CD14-positive monocyte (primary cell): ENCODE measurements at places on chromosomes 5 and 9.

GRCh38 chr9:23041466-23041865, 594.8 kb downstream of the DMRTA1 start:
- no peak for DNase-seq

- DNase-seq: no peak
Observed at GRCh38 chr9:86470326-86470725, 116.1 kb upstream of the TUT7 start.

GRCh38 chr5:36521838-36522745, 84.3 kb upstream of the SLC1A3 start:
- DNase-seq: no peak

DNA sequence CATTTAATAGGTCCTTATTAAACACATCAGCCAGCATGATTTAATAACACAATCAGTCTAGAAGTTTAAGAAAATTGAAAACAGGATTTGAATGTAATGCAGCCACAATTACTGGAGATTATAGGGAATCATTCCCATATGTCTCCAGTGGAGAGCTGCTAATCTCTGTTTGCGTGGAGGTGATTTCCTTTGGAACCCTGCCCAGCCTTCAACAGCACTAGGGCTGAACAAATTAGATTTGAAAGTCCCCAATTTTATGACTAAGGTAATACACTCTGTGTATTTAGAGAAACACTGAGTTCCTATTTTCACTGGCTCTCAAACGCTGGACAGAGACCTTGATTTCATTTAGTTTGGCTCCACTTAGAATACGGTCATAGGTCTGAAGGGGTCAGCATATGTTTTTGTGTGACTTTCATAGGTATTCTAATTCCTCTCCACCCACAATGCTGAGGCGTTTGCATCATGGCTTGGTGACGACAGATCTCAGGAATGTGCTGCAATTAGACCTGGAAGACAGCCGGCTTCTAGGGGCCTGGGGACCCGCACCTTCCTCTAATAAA, 508.3 kb downstream of the EBF1 start:
- no peak for DNase-seq

DNA sequence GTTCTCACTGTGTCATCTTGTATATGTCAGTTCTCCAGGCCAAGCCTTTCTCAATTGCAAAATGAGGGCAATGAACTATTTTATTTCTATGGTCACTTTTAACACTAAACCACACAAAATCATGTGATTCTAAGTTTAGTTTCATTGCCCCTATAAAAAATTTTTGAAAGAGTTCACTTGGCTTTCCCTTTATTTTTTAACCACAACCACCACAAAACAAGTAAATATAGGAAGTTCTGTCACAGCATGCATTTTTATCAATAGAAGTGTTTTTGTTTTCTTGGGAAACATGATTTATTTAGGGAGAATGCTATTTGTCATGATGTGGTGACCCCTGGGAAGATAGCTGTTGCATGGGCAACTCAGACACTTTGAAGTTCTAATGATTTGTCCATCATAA, 169.1 kb downstream of the CSNK1G3 start:
- DNase-seq: no peak

DNA sequence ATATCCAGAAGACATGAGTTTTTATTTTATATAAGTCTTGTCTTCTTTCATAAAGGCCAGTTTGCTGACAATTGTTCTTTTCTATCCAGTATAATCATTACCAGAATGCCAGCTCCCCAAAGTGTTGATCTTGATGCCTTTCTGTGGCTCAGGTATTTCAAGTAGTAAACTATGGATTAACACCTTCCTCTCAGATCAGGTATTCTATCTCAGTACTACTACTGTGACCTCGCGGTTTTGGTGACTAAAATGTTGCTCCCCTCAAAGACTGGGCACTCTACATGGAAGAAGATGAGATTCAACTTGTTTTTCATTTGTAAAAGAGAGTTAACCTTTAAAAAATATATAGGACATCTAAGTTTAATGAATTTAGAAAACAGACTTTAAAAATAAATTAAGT, 58.1 kb downstream of the GNG10 start:
- DNase-seq: no peak

DNA sequence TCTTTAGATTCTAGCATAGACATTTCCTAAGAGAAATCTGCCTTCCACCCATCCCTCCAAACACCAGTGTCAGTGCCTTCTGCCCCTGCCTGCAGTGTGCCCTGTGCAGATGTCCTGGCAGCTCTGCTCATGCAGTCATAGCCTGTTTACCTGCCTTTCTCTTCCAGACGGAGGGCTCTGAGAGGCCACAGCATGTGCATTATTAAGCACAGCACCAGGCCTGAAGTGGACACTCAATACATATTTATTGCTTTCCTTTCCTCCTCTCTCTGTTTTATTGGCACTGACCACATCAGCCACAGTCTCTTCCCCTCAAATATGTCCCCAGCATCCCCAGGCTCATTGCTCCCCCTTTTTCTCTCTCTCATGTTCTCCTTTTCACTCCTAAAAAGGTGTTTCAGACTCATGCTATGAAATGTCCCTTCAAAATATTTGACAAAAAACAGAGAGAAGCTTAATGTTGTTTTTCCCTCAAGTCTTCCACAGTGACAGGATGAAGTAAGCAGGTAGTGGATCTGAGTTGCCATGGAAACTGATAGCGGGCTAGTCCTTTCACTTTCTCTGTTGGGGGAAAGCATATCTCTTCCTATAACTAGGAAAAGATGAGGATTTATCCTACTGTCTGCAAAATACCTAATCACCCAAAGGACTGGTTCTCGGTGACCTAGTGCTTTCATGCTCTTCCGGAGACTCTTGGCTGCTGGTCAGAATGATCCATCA, 100.9 kb downstream of the ATP10B start:
- DNase-seq: no peak

DNA sequence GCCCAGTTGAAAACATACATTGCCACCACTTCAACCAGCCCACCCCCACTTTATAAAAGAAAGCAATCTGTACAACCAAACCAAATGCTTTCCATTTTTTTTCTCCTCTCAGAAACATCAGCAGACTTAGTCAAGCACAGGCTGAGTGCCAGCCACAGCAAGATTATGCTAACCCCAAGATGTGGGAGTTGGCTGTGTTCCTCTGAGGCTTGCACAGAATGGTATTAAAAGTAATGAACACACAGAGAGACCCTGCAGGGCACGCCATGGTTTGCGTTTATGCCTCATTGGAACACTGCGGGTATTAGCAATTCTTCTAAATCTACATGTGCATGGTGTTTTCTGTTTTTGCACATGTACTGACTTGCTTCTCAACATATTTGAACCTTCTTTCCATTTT, 419.9 kb upstream of the GRAMD2B start:
- DNase-seq: no peak

- no peak for DNase-seq
Observed at GRCh38 chr5:175887463-175887862, 16.1 kb downstream of the CPLX2 start.

DNA sequence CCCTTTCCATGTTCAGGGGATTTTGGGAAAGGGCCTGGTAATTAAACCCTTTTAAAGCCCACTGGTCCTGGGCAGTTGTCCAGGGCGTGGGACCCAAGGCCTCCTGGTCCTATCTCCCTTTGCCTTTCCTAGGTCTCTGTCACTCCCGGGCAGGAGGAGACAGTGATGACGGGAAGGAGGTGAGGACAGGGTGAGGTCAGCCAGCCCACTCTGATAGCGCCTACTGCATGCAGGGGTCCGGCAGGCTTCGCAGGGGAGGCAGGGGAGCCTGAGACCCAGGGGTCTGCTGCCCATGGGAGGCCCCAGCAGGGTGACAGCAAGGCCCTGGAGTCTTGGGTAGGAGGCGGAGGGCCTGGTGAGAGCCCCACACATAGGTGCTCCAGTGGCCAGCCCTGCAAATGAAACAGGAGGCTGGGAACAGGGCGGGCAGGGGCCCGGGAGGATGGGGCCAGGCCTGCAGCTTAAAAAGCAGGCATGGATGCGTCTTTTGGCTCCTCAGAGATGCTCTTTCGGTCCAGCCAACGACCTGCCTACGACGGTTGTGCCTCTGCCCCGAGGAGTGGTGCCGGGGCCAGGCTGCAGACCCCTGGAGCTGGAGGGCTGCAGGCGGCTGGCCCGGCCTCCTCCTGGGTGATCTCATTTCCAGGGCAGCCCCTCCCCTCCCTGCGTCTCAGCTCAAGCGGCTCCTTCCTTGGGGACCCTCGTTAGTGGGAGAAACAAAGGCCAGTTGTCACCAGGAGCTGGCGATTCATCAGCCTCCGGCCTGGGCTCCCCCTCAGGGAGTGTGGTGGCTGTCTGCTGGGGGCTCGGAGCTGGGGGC, 6.7 kb upstream of the RXRA start:
- no peak for DNase-seq

GRCh38 chr5:168327994-168328393, 36.5 kb downstream of the WWC1 start:
- DNase-seq: no peak

DNA sequence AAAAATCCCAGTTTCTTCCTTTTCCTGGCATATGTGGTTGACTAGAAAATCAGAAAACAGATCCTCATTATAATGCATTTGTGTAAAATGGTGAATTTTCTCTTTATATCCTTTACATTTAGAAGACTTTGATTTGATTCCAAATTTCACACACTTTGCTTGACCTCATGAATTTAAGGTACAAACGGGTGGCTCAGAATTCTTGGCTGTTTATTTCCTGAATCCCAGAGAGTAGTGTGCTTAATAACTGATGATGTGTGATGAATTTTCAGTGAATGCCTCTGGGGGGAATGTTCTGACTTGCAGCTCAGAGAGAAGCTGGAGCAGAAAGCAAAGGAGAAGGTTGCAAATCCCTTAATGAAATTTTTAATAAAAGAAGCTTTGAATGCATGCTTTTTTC, 126.8 kb downstream of the SPATA31D1 start:
- DNase-seq: no peak

DNA sequence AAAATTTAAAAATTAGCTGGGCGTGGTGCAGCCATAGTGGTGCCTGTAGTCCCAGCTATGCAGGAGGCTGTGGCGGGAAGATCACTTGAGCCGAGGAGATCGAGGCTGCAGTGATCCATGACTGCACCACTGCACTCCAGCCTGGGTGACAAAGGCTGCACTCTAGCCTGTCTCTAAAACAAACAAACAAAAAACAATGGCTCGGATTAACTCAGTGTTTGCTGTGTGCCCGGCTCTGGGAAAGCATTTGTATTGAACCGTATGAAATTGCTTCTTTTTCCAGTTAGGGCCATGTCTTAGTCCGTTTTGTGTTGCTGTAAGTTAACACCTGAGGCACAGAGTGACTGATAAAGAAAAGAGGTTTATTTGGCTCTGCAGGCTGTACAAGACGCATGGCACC, 62.6 kb downstream of the CFAP77 start:
- no peak for DNase-seq

- DNase-seq: no peak
Observed at GRCh38 chr5:127228540-127229184, 61.9 kb upstream of the MEGF10 start.
